ENCODE measurements at places on chromosomes 4 and X.

GRCh38 chrX:43269201-43269600 is 386.9 kb upstream of the MAOA start:
- DNase-seq, result no peak

DNA sequence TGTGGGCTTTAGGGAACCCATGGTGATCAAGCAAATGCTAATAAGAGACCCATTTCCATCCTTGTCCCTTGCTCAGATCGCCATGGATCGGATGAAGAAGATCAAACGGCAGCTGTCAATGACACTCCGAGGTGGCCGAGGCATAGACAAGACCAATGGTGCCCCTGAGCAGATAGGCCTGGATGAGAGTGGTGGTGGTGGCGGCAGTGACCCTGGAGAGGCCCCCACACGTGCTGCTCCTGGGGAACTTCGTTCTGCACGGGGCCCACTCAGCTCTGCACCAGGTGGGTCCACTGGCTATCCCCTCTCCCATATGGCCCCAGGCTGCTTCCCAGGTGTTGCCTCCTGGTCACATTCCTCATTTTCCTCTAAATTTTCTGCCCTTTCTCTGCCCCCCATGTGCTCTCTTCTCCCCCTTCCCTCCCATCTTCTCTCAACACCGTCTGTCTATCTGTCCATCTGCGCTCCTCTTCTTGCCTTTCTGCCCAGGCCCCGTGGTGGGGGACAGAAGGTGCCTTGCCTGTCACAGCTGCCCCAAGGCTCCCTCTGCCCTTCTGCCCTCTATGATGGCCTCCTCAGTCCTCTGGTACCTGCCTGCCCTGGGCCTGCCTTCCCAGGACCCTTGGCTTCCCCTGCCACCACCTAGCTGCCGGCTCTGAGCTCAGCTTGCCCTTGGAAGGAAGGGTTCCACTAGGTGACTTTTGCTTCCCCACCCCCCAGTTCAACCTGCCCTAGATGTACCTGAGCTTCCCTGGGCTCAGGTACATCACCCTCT is 5.2 kb downstream of the CDK16 start:
- no peak for DNase-seq

DNA sequence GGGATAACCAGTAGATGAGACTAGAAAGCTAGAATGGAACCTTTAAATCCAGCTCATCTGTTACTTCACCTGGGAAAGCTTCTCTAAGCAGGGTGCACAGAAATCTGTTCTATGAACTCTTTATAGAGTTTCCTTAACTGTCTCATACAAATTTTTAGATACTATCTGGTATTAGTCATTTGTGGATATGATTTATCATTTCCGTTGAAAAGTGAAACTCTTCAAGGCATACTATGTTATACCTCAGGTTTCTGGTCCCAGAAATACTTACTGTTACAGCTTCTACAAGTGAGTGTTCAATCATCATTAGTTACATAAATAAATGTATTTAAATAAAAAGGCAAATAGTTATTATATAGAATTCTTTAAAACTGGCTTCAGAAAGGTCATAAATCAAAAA is 298.3 kb upstream of the AGA start:
- DNase-seq, result no peak

GRCh38 chrX:151825925-151826485 is 86.7 kb upstream of the MAGEA4 start:
- DNase-seq, result no peak

GRCh38 chr4:122107680-122108079 is 44.5 kb upstream of the BLTP1 start:
- no peak for DNase-seq

DNA sequence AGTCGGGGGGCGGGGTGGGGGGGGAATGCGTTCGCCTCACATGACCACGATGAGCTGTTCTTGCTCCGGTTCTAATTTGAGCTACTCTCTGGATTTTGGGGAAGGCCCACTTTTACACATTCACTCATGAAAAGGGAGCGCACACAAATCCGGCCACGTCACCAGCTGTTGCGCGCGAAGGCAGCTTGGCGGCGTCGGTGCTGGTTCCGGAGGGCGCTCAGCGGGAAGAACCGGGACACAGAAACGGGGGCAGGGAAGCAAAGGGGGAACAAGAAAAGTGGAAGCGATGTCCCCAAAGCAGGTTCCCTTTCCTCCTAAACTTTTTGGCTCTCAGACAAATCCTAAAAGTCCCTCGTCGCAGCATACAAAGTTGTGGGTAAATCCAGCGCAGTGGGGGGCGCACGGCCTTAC is 605 bp downstream of the ANXA5 start:
- DNase-seq, result no peak

DNA sequence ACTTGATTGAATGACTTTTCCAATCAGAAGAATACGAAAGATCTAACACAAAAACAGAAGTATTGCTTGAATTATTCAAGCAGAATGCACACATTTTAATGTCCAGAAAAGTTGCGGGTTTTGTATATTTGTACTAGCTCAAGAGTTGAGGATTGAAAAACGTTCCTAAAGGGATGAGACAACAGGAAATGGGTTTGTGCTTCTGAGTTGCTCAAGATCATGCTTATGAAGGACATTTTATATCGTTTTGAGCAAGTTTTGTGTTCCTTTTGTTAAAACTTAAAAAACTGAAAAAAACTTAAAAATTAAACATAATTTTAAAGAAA is 353 bp upstream of the SMIM10 start:
- DNase-seq, result no peak

- DNase-seq, result no peak
These were observed 26.3 kb upstream of the DACH2 start for GRCh38 chrX:86121916-86122315.

- DNase-seq, result no peak
These were observed 218.4 kb upstream of the HCCS start for GRCh38 chrX:10892621-10893225.

GRCh38 chr4:581753-582361 is 5.8 kb upstream of the TMEM271 start:
- DNase-seq, result no peak

DNA sequence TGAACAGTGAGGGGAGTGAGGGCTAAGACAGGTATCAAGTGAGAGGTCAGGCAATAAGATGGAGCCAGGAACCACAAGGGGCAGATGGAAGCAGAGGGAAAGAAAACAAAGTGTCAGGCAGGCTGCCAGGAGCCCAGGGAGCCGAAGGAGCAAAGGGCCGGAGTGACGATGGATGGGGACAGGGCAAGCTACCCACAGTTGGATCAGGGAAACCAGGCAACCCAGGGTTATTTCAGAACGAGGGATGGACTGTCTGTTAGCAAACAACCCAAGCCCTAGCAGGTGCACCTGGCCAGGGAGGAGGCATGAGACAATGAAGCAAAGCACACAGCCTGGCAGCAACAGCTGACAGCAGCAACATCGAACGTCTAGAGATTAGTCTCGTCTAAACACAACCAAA is 39.2 kb downstream of the SEL1L3 start:
- DNase-seq, result no peak

- no peak for DNase-seq
These were observed 54.8 kb downstream of the ZFX start for GRCh38 chrX:24204331-24204730.

GRCh38 chrX:115029869-115030570 is 12.6 kb upstream of the IL13RA2 start:
- no peak for DNase-seq

GRCh38 chrX:35439692-35440091 is 358.4 kb upstream of the MAGEB16 start:
- DNase-seq, result no peak

DNA sequence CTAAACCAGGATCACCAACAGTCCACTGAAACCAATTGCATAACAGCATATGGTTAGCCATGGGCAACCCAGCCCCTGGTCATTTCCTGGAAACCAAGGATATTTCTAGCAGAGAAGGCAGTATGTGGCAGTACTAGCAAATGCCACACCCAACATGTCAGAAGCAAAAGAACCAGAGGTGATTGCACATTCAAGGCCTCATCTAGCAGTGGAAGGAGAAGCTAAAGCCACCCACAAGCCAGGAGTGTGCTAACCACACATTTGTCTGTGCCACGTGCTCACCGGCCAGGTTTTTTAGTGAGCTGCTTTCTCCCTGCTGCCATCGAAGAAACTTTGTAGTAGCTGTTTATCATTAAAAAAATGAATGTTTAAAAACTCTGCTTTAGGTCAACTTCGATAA is 42.0 kb downstream of the TEC start:
- no peak for DNase-seq

DNA sequence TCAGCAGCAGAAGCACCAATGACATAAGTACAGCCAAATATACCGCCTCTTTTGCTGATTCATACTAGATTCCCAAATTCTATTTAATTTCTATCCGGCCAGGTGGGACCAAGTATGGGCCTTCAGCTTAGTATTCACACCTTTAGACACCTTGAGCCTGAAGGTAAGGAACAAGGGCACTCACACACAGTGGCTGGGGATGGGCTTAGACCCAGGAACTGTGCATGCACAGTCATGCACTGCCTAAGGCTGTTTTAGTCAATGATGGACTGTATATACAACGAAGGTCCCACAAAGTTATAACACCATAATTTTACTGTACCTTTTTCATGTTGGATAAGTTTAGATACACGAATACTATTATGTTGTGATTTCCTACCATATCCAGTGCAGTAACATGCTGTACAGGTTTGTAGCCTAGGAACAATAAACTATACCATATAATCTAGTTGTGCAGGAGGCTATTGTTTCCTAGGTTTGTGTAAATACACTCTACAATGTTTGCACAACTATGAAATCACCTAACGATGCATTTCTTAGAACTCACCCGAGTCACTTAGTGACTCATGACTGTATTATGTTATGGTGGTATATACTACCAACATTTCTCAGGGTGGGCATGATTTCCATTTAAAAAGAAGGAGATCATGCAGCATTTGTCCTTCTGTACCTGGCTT is 9.7 kb upstream of the CLNK start:
- DNase-seq, result no peak

DNA sequence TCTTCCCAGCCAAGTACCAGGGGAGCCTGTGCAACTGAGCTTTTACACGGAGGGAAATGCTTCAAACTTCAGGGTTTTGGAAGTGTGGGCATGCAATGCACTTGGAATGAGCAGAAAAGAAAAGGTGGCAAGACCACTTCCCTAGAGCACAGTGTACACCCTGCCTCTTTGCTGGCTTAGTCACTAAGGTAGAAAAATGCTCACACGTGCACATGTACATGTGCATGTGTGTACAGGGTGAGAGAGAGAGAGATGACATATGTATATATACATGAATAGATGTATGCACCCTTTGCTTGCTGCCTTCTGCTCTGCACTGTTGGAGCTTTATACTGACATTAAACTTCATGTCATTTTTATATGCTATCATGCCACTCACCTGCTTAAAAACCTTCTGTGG is 7.9 kb upstream of the KLF3 start:
- DNase-seq, result no peak

DNA sequence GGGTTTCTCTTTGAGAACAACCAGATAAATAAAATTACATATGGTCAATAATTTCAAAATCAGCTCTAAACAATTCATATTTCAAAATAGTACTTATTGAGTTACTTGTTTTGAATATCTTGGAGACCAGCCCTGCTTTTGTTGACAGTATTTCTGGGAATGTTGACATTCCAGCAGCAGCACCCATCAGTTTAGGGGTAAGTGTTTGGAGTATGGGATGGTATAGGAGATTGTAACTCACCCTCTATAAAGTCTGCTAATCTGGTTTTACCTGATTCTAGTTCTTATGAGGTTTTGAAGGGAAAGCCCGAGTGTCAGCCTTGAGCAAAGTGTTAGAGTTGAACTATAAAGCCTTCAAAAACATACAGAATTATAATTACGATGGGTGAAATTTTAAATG is 139.2 kb upstream of the ANKRD50 start:
- DNase-seq, result no peak

DNA sequence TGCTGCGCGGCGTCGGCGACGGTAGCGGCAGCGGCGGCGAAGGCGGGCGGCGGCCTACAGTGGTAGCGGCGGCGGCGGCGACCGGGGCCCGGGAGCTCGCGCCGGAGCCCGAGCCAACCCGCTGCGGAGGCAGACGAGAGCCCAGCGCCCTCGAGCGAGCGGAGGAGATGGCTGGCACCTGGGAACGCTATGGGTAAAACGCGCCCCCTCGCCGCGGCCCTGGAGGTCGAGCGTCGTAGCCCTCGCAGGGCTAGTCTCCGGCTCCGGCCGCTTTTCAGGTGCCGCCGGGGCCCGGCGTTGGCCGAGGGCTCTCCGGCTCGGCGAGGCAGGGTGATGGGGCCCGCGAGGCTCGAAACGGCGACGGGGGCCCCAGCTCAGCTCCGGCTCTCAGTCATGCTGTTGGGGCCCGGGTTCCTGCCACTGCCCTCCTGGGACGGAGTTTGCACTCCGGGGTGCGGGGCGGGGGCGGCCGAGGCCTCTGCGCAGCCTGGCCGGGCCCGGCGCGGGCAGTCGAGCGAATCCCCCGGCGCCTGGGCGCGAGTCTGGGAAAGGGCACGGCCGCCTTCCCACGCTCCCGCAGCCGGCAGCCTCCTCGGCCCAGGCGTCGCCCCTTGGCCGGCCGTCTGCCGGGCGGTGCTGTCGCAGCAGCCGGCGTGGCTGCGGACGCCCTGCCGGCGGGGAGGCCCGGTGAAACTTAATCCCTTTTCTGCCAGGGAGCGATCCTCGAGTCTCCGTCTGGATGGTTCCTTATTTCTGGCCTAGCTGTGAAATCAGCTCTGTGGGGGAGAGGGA is 768 bp downstream of the MID2 start:
- peak; percentile 24 for DNase-seq

DNA sequence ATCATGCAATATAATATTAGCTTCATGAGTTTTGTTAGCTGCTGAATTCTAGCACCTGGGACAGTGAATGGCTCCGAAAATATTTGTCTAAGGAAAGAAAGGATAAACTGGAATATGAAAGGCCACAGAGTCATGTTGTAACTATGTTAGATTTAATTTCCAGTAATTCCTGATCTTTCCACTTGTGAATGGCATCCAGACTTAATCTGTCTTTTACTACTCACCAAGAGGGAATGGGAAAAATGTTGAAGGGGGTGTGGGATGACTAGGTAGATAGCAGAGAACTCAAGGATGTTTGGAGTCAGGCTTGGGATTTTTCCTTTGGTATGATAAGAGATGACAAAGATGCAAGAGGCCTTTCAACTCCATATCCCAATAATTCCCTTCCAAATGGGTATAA is 9.4 kb downstream of the ADH6 start:
- DNase-seq, result no peak

GRCh38 chrX:53116101-53116500 is 22.2 kb downstream of the KANTR start:
- no peak for DNase-seq

GRCh38 chr4:5220028-5220427 is 168.7 kb downstream of the STK32B start:
- no peak for DNase-seq

GRCh38 chr4:159178979-159179969 is 76.4 kb downstream of the RAPGEF2 start:
- DNase-seq, result no peak

- peak; percentile 1 for DNase-seq
These were observed 1826.0 kb downstream of the STIM2 start for GRCh38 chr4:28686618-28687017.

GRCh38 chrX:49710744-49711319 is 15.0 kb upstream of the PAGE1 start:
- no peak for DNase-seq

- DNase-seq, result no peak
These were observed 84.3 kb upstream of the PRSS48 start for GRCh38 chr4:151192556-151193235.
